ENCODE measurements at places on chromosomes 7 and 10.

- peak; percentile 12 for DNase-seq
These were observed 28.4 kb upstream of the CRHR2 start for GRCh38 chr7:30710669-30711068.

DNA sequence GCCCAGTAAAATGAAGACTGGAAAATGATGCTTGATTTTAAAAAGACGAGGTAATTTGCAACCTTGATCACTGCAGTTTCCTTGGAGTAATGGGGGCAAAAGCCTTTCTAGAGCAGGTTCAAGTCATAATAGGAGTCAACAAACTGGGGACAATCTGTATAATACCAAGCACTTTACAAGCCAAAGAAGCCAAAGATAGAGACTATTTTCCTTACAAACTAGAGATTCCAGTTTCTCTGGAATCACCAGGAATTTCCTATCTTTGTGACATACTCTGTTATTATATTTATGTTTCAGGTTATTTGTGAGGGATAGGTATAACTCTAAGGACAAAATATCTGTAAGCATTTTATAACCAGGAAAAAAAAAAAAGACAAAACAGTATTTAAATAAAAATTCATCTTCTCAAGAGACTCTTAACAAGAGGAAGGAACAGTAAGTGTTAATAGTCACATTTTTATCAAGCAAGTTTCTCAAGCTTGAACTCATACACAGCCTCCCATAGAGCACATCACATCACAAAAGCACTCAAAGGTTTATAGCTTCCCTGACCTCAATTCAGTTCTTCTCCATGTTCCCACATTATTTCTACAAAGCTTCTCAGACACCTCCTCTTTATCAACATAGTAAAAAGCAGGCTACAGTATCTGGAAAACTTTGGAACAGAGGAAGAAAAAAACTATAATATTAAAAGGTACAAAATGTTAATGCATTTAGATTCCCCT, 18.9 kb downstream of the JMJD1C start:
- no peak for DNase-seq

- no peak for DNase-seq
These were observed 22.8 kb downstream of the SGMS1 start for GRCh38 chr10:50600831-50601477.

GRCh38 chr10:59073456-59074053, 102.9 kb upstream of the PHYHIPL start:
- DNase-seq: no peak

DNA sequence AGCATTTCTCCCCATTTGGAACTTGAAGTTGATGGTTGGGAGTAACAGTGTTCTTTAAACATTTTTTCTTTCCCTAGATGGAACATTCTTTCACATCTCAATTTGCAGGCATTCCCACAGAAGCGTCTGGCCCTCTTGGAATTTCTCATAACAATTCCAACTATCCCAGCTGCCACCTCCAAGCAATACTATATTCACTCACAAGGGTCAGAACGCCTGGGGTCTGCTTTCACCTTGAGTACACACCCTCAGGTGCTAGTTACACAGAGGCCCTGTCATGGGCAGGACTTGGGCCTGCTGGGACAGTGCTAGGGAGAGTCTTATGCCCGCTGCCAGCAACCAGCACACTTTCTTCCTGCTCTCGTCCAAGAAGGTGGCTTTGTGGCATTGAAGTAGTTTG, 136.5 kb downstream of the JCAD start:
- DNase-seq: no peak

DNA sequence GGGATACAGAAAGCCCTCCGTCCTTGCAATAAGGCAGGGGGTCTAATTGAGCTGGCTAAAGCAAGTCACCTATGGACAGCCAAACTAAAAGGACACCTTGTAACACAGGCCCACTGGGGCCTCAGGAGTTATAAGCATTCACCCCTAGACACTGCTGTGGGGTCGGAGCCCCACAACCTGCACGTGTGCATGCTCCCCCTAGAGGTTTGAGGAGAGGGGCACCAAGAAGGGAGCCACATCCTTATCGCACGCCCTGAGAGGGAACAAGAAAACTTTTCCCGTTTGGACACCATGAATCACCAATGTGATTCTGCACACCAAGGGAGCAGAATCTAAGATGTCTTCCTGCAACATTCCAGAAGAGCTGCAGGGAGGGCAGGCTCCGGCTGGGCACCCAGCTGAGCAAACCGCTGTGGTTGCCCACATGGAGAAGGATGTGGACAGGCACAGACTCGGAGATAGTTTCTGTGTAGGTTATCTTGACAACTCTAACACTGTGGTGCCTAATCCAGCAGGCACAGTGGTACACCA, 17.7 kb upstream of the TARP start:
- DNase-seq: no peak

Measured in stromal cell of bone marrow (primary cell).